ENCODE measurements at places on chromosomes 1 and 21. TPM values are rescaled to one million over a fixed set of nuclear protein-coding genes. Genes with fewer than 3 reads are reported as not detected.

DNA sequence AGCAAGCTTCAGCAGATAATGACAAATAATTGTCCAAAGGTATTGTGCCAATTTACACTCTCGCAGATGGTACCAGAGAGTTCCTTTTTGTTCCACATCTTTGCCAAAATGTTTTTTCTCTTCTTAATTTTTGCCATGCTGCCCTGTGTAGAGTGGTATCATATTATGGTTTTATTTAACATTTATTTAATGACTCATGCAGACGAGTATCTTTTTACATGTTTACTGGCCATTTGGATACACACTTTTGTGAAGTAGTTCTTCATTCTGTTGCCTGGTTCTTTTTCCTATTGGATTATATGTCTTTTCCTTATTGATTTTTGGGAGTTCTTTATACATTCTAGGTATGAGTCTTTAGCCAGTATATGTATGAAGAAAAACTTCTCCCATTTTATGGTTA lies 151.1 kb downstream of the PCNX2 start:
- no peak for DNase-seq
- peaks cover 2% of the 10 kb centered on the region for H3K4me1 ChIP-seq
- H3K36me3 ChIP-seq = peaks cover 8% of the 10 kb centered on the region
- H3K4me3 ChIP-seq = no peak overlapping the region

DNA sequence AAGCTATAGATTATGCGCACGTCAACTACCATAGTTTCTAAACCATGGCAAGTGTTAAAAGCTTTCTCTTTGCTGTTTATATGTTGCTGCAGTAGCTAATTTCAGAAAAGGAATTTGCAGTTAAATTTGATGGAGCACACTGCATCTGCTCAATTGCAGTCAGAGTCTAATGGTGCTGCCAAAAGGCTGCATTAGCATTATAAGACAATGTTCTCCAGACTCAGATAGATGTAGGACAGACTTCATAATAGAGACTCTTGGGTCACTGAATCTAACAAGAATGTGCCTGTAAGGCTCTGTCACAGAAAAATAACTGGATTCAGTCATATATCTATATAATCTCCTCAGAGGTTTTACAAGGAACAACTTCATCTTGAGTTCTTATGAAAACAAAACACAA lies 198.3 kb downstream of the OLFM3 start:
- no peak for DNase-seq
- H3K4me1 ChIP-seq = no peaks in the 10 kb centered on the region
- no peak overlapping the region for H3K4me3 ChIP-seq
- H3K27ac ChIP-seq = no peak overlapping the region
- no peaks in the 10 kb centered on the region for H3K36me3 ChIP-seq

DNA sequence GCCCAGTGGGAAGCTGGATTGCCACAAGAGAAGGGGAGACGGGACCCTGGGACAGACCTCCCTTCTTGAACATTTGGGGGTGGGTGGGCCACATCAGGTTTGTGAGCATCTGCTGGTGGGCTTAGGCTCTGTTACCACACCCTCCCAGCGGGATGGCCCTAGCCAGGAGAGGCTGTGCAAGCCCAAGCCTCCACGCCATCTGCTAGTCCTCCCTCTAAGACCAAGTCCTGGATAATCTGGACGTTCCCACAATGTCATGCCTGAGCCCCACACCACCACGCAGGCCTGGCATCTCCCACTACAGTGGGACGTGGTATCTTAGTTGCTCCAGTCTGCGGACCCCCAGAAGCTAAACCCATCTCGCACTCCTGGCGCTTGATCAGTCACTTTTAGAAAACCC lies 3.7 kb upstream of the IBA57 start:
- H3K27ac ChIP-seq = peak overlapping the region; percentile 75
- no peak overlapping the region for H3K4me3 ChIP-seq
- H3K36me3 ChIP-seq = no peaks in the 10 kb centered on the region
- peaks cover 35% of the 10 kb centered on the region for H3K4me1 ChIP-seq

DNA sequence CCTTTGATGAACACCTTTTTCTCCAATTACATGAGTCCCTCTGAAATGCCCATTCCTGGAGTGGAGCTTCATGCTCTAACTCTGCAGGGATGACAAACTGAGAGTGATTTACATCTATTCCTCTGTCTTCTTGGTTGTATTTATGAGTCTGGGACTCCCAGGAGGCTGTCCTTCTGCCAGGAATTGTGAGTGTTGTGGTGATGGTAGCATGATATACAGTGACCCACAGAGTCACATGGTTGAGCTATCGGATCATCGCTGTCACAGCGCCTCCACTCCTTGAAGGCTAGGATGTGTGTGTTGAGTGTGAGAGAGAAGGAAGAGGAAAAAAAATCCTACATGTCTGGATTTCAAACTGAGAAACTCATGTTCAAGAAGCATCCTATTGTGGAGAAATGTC lies 163.4 kb upstream of the CACNA1E start:
- peaks cover 21% of the 10 kb centered on the region for H3K4me1 ChIP-seq
- no peak overlapping the region for H3K4me3 ChIP-seq
- DNase-seq = no peak
- H3K27me3 ChIP-seq = peaks cover 58% of the 10 kb centered on the region

- no peak overlapping the region for H3K27ac ChIP-seq
- no peaks in the 10 kb centered on the region for H3K27me3 ChIP-seq
- H3K4me3 ChIP-seq = no peak overlapping the region
- H3K36me3 ChIP-seq = no peaks in the 10 kb centered on the region
These were observed 314.6 kb upstream of the PLD5 start for GRCh38 chr1:242839101-242839500.

DNA sequence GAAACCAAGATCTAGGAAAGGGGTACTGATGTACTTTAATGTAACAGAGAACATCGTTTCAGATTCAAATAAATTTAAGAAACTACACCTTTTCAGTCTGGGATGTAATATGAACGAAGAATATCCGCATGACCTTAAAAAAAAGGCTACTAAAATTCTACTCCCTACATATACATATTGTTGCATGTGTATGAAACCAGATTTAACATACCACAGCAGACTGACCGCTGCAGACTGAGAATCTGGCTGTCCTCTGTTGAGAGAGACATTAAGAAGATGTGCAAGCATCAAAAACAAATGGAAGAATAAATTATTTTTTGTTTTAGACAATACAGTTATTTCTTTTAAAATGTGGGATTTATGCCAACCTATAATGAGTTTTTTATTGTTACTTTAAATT lies 166.6 kb downstream of the LMX1A start:
- H3K27ac ChIP-seq = no peak overlapping the region
- H3K4me3 ChIP-seq = no peak overlapping the region
- H3K27me3 ChIP-seq = peaks cover 2% of the 10 kb centered on the region
- no peak for DNase-seq
- no peaks in the 10 kb centered on the region for H3K36me3 ChIP-seq

DNA sequence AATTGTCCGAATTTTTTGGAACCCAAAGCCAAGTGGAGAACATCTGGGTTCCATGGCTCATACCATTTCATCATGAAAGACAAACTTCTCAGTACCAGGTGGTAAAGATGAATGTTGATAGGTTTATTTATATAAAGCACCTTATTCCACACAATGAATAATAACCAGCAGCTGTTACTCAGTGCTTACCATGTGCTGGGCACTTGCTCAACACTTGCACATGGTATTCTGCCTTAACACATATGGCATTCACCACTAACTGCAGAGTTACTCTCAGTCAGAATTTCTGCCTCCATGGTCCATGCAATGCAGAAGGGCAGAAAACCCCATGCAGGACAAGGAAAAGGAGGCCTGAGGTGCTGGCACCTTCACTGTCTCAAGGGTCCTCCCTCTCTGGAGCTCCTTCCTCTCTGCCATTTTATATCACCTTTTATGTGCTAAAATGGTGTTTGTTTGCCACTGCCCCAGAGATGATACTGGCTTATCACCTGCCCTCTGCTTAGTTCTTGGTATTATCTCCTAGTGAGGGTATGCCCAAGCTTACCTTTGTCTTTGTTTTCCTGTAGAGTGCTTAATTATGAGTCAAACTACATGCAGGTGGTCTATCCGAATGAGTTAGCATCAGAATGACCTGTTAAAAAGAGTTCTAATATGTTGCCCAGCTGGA lies 76.7 kb upstream of the ZNF326 start:
- H3K4me1 ChIP-seq = peaks cover 8% of the 10 kb centered on the region
- peaks cover 23% of the 10 kb centered on the region for H3K36me3 ChIP-seq
- no peaks in the 10 kb centered on the region for H3K27me3 ChIP-seq
- no peak overlapping the region for H3K4me3 ChIP-seq
- DNase-seq = no peak

DNA sequence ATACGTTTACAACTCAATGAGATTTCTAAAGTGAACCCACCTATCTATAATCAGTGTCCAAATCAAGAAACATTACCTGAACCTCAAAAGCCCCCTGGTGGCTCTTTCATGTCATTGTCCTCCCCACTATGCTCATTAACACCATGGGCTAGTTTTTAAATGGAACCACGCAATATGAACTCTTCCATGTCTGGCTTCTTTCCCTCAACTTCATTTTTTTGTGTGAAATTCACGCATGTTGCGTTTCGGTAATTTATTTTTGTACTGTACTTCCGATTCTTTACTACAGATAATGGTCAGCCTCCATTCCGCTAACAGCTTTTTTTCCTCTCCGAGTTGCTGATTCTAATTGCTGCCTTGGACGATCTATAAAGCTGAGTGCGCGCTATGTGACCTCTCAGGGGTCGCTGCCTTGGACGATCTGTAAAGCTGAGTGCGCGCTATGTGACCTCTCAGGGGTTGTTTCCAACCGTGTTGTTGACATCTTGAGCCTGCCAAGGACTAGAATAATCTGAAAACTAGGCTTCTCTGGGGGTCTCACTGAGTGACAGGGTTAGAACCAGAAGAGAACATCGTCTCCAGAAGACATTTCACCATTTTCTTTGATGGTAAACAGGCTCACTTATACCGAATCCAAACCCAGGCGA lies 1.1 kb upstream of the CACYBP start:
- no peak overlapping the region for H3K4me3 ChIP-seq
- peaks cover 5% of the 10 kb centered on the region for H3K36me3 ChIP-seq
- H3K4me1 ChIP-seq = peaks cover 26% of the 10 kb centered on the region
- DNase-seq = no peak

DNA sequence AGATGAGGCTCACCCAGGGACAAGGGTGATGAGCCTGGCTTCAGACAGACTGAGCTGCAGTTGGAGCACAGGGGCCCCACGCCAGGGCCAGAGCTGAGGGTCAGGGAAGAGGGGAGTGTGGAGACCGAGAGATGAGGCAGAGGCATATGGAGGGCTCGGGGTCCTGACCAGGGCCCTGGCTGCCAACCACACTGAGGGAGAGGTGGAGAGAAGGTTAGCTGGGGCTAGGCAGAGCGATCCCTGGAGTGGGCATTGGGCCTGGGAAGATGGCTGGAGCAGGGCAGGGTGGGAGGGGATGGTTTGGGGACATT lies 8.0 kb downstream of the PEAR1 start:
- H3K4me3 ChIP-seq = no peak overlapping the region
- H3K27ac ChIP-seq = no peak overlapping the region
- H3K27me3 ChIP-seq = peaks cover 14% of the 10 kb centered on the region
- H3K36me3 ChIP-seq = peaks cover 1% of the 10 kb centered on the region
- DNase-seq = no peak

GRCh38 chr1:202571719-202572339 lies 138.4 kb downstream of the SYT2 start:
- H3K27ac ChIP-seq = no peak overlapping the region
- no peak overlapping the region for H3K4me3 ChIP-seq
- H3K4me1 ChIP-seq = peaks cover 3% of the 10 kb centered on the region

FCGR3B gene
- not detected for total RNA-seq

S100B gene
- total RNA-seq = 16.3 TPM

MROH9 gene
- not detected for total RNA-seq

OR2T29 gene
- total RNA-seq = not detected

CNIH3 gene
- 2.2 TPM for total RNA-seq

CLDN14 gene
- not detected for total RNA-seq

GADD45A gene
- 24.4 TPM for total RNA-seq

MIXL1 gene
- total RNA-seq = not detected
